SIG-M5 (cell line): ENCODE measurements at places on chromosomes 6 and 20.

DNA sequence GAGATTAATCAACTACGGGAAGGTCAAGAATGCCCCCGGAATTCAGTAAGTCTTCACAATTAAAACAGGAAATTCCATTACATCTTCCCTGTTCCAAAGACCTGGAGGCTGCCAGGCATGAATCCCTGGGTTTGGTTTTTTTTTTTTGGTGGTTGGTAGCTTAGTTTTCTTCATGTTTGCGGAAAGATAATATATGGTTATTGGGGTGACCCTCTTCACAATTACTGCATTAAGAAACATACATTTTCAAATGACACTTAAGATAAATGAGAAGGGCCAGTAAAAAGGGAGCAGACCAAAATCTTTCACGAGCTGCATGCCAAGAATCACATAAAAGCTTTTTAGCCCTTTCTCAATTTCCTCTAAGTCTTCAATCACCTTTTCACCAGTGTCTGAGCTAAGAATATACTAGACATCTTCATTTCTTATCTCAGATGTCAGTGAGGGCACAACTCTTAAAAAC is 64.0 kb downstream of the KIF13A start:
- no peak for DNase-seq

DNA sequence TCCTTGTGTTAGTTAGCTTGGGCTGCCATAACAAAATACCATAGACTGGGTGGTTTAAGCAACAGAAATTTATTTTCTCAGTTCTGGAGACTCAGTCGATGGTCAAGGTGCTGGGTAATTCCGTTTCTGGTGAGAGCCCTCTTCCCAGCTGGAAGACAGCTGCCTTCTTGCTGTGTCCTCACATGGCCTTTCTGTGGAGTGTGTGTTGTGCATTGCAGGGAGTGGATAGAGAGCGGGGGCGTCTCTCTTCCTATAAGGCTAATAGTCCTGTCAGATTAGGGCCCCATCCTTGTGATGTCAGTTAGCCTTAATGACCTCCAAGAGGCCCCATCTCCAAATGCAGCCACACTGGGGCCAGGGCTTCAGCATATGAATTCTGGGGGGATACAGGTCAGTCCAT is 19.2 kb downstream of the CHMP4B start:
- DNase-seq = no peak

DNA sequence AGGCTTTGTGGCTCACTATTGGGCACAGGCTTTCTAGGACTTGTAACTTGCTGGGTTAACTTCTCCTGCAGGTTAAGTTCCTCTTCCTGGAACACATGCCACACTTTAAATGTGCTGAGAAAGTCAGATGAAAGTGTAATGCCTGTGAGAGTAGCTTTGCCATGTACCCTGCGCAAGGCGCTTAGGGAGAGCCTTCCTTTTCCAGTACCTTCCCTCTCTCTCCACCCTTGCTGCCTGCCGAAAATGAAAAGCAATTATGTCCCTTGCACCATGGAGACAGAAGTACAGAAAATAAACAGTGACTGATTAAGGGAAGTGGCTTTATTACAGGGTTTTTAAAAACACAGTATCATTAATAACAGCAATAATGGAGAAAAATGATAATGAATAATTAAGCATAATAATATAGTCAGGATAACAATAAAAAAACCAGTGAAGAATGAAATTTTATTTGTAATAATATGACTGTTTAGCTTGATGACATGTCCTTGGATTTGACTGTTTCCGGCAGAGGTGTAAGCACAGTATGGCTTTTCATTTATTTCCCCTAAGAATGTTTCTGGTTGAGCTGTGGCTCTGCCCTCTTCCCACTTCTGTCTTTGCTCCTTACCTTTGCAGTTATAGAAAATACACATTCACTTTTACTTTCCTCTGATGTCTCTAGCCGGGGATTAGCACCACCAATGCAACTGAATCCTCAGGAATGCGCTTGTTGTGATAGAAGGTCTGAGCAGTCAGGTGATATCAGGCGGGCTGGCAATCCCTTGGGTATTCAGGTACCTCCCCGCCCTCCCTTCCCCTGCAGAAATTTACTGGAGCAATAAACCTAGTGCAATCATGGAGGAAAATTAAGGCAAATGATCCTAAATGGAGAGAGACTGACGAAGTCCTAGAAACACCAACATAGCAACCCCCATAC is 472.3 kb upstream of the CITED2 start:
- no peak for DNase-seq

DNA sequence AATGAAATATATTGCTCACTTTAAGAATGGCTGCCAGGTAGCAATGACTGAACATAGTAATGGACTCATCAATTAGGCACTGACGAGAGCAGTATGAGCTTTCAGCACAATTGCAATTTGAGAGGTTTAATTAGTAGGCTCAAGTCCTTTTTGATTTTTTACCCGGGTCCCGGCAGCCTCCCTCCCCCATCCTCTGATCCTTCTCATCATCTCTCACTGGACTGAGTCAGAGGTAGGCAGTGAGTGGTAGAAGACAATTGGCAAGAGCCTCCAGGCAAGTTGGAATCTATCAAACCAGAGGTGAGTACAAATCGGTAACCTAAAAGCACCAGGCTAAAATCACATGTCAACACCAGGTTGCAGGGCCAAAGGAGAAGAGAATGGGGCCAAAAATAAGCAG is 107.9 kb downstream of the DCDC2 start:
- DNase-seq = no peak

DNA sequence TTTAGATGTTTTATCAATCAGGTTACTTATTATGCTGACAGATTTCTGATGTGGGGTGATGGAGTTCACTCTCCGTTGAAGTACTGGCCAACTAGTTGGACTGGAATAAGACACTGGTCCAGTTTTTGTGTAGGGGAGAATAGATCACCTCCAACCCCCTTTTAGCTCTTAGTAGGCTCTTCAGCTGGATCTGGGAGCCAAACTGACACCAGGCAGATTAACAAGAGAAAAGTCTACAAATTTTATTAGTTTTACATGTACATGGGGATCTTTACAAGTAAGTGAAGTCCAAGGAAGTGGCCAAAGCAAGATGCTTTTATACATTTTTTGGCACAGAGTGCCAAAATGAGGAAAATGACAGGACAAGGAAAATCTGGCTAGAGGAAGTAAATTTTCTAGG is 107.1 kb downstream of the UBE3D start:
- no peak for DNase-seq

DNA sequence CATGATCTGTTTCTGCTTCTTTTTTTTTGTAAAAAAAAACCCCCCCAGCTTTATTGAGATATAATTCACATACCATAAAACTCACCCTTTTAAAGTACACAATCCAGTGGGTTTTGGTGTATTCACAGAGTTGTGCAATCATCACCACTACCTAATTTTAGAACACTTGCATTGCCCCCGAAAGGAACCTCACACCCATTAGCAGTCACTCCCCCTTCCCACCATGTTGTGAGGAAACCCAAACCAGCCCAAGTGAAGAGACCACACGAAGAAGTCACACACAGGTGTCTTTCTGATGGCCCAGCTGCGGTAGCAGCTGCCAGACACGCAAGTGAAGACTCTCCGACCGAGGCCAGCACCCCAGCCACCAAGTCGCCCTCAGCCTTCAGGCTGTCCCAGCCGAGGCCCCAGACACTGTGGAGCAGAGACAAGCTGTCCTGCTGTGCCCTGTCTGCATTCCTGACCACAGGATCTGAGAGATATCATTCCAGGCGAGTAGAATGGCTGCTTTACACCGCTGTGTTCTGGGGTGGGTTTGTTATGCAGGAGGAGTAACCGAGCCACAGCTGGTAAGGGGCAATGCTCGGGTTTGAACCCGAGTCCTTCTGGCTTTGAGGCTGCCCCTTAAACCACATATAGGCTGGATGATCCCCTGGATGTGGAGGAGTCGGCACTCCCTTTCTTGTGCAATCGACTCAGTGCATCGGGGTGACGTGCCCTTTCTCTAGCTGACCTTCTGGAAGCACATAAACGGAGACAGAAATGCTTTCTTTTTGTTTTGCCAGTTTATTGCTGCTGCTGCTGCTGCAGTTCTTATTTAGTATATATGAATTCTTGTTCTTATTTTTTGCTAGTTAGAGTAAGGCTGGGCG is 59.1 kb upstream of the PTPN1 start:
- DNase-seq = peak; percentile 72

DNA sequence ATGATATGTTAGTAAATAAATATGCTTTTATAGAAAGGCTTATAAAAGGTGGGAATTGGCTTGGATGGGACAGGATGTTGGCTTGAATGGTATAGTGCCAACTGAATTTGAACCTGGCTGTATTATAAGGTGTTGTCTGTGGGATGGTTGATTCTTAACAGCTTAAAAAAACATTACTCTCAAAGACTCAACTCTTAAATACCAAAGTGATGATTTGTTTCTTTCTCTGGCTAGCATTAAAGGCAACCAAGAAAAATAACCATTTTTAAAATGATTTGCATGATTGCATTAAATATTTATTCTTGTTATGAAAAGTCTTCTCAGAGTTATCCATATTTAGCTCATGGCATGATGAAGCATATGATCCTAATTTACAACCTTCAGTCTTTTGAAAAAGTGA is 216.2 kb downstream of the RIMS1 start:
- DNase-seq = no peak
